Peyer's patch (tissue), 4 donors: ENCODE measurements at places on chromosomes 16 and 17.

DNA sequence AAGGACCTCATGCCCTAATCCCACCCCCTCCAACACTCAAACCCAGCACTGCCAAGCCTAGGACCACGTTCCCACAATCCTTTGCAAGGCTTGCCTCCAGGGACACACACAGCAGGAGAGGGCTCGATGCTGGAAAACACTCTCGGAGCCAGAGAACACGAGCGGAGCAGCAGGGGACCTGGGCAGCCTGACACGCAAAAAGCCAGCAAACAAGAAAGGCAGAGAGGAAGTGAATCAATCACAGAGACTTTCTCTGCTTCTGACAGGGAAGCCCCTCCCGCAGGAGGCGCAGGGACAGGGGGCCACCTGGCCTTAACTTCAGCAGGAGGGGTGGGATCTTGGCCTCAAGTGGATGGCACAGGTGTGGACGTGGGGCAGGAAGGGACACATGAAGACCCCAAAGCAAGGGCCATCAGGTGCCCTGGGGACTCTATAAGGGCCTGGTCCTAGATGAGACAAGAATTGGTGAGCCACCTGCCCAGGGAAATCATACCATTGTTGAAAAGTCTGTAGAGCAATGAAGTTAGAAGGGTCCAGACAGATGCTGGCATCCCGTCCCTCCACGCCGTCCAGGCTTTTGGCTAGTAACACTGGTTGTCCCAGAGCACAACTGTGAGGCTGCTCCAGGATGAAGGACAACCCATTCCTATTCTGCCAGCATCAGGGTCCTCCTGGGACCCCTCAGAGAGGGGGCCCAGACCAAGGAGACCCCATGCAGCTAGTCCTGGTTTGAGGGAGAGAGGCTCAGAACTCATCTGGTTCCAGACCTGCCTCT lies 2.2 kb downstream of the SDK2 start:
- peak; percentile 27 for DNase-seq

- no peak for DNase-seq
Measured at GRCh38 chr16:24890746-24891145, 45.0 kb downstream of the SLC5A11 start.

DNA sequence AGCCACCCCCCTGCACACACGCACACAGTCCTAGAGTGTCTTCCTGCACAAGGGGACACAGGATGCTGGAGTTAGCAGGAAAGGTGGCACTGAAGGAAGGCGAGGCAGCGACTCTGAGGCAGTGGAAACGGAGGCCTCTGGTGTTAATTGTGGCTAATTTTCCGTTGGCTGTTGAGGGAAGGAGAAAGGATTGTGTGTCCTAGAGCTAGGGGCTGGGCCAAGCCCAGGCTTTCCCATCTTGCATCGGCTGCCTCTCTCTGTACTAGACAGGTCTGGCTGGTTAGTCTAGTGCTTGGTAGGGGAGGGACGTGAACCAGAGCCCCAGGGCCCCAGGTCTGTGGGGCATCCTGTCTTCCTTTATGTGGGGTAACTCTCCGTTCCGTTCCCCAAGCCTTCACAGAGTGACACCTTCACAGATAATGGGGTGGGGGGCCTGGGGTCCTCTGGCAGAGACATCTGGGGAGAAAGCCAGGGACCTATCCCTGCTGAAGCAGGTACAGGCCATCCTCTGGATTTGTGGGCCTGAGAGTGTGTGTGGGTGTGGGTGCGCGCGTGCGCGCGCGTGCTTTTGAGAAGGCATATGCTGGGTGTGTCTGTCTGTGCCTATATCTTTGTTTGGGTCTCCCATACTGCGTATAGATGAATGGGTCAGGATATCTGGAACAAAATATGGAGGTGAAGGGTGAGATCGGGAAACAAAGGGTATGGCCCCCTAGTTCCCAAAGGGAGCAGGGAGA lies at the start of gene CHD3:
TSS of gene CHD3 (plus strand) at position 606 of the 737 bp plus-strand sequence. CDS start 212 bp downstream, outside the sequence.
- DNase-seq = peak; percentile 54

- no peak for DNase-seq
Measured at GRCh38 chr17:78438694-78439325, 60.4 kb downstream of the PGS1 start.

DNA sequence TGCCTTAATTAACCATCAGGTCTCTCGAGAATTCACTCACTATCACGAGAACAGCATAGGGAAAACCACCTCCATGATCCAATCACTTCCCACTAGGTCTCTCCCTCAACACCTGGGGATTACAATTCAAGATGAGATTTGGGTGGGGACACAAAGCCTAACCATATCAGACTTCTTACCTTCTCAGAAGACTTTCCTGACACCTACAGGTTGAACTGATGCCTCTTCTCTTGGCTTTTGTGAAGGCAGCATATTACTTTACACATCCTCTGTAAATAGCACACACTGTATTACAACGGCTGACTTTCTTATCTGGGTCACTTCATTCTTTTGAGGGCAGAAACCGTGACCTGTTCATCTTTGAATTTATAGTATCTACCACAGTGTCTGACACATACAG lies 23.6 kb downstream of the BMERB1 start:
- DNase-seq = no peak

GRCh38 chr17:73349138-73349537 lies 37.3 kb upstream of the CDC42EP4 start:
- no peak for DNase-seq

GRCh38 chr16:89595330-89596060 lies 17.9 kb upstream of the DPEP1 start:
- DNase-seq = no peak

DNA sequence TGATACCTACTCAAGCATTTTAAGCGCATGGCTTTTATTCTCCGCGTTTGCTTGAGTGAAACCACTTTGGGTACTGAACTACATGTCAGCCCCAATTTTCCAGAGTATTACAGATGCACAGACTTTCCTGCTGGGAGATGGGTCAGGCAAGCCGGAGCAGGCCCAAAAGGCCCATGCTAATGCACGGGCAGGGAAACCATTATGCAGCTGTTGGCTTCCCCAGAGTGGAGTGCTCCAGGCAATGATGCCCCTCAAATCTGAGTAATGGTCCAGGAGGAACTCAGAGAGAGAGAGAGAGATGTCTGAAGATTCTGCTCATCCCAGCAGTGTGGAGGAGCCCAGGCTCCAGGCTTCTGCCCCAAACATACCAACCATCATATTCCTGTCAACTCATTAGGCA lies 80.2 kb downstream of the CDH11 start:
- DNase-seq = no peak

DNA sequence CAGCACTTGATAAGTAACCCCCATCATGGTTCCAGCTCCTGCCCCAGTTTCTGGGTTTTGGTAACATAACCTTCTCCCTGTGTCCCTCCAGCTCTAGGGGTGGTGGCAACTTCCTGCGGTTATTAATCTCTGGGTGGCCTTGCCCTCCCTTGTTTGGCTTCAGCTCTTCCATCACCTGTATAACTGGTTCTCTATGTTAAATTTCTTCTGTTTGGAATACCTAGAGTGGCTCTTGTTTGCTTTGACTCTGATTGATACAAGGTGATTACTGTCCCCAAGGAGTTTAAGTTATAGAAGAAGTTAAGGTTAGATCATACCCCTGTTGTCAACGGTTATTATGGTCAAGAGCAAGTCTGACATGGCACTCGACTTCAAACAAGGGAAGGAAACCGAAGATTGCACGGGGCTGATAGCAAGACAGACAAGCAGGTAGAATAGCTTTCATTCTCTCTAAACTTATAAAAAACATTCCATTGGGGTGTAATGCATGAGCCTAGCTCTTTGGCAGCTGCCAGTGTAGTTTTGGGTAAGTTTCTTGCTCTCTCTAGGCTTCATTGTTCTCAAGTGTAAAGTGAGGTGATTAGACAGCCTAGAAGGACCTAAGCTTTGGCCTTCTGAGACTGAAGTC lies 11.0 kb upstream of the CCR7 start:
- DNase-seq = no peak

DNA sequence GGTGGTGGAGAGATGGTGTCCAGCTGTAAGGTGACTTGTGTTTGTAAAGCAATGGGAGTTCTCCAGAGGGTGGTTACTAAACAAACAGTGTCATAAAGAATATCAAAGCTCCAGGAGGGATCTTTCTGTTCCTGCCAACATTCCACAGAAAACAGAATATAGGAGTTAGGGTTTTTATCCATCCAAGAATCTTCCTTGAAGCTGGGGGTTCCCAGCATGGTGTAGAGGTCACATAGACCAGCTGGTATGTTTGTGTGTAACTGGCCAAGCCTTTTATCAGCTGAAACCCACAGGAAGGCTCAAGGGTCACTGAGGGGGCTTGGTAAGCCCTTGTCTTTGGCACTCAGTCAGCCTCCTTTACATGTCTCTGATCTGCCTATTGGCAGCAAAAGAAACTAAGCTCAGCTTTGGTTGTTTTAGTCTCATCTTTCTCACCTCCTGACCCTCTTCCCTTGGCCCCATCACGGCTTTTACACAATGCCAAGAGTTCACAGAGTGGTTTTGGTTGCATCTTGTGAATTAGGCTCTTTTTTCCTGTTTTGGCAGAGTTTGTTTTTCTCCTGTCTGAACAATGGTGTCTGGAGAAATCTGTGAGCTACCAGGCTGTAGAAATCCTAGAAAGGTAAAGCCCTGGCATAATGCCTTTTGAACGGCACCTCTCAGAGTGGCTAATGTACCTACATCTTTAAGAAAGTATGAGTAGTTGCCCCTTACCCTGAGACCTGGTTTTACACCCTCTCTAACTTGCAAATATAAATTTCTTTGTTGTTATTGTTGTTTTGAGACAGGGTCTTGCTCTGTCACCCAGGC lies 4.6 kb downstream of the CNTD1 start:
- DNase-seq = no peak

DNA sequence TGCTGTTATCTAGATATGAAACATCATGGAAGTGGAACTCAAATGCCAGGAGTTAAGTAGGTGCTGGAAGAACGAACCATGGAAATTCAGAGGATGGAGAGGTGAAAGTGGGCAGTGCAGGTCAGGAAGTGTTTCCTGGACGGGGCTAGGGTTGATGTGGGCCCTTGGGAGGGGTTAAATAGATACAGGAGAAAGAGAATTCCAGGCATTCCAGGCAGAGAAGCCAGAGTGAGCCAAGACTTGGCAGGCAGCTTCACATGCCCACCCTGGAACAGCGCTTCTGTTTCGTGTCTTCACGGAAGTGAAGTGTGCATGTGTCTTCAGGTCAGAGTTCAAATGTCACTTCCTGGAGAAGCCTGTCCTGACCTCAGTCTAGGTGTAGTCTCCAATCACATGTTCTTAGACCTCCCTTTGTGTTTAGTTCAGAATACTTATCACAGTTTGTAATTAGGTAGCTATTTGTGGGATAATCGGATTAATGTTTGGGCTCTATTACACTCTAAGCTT lies 41.3 kb downstream of the GP2 start:
- DNase-seq = no peak

GRCh38 chr16:3513892-3514583 lies 13.2 kb downstream of the CLUAP1 start:
- no peak for DNase-seq

DNA sequence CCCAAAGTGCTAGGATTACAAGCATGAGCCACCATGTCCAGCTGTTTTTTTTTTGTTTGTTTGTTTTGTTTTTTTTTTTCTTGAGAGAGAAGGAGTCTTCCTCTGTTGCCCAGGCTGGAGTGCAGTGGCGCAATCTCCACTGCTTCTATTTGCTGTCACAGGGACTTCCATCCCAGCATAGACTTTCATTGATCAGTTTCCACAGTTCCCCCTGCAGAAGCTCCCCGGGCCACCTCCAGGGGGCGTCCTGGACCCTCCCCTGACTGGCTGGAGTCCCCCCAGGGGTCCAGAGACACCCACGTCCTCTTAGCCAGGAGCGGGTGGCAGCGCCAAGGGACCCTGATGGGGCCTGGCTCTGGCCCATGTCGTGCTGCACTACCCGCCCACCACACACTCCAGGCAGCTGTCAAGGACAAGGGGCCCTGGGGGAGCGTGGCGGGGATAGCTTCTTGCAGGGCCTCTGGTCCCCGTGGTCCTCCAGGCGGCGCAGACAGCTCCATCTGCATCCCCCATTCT lies 3.1 kb upstream of the NPW start:
- DNase-seq = no peak

DNA sequence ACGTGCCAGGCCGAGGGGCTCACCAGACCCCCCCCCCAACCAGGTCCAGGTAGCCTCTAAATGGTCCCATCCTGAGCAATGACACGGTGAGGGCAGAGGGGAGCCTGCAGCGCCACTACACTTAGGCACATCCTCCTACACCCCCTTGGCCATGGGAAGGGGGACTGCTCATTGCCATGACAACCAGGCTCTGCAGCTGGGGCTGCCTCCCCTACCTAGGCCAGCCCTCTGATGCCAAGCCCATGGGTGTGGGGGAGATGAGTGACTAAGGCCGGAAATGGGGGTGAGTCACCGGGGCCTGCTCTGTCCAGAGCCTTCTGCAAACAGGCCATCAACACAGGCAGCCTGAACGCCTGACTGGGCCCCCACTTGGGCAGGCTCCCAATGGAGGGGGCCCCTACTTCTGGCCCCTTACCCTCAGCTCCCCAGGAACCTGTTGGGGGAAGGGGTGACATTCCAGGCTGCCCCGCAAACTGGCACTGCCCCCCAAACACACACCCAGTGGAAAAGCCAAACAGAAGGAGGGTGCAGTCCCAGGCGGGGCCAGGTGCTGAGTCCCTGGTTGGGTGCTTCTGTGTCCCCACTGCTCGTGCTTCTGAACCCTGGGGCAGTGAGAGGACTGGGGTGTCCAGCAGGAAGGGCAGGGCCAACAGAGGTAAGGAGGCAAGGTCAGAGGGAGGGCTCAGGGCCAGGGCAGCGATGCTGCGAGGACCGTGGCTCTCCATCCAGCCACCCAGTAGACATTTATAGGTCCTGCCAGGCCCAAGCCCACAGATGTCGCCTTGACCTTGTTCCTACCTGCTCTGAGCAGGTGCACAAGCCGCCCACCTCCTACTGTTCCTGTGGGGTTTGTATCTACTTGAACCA lies 8.2 kb downstream of the PLCD3 start:
- peak; percentile 76 for DNase-seq

- DNase-seq = no peak
Measured at GRCh38 chr16:49994006-49994405, 31.0 kb upstream of the CNEP1R1 start.

DNA sequence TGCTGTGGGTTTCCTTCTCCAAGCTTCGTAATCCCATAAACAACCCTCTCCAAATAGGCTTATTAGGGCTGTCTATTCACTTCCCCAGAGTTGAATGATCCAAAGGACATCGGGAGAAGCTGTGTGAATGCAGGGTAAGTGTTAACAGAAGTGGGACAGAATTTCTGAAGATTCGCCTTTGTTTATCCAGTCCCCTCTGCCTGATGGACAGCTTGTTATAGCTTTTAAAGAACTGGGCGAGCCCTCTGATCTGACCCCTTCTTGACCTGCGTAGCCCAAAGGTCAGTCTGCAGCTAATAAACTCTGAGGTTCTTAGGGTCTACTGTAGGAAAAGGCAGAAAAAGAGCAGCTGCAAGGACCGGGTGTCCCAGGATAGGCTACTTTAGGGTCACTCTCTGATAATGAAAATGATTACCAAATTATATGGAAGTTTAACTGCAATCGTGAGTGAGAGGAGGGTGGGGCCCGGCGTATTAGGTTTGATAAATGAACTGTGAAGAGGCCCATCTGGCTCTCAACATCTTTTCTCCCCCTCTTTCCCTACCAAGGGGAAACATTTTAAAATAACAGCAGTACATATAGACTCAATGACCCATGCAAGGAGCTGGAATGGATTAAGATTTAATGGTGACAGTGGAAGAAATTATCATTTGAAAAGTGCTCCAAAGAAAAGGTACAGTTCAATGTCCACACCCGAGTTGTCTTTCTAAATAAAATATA lies 233.4 kb downstream of the FTO start:
- no peak for DNase-seq
